DND-41 (cell line): ENCODE measurements at places on chromosomes 12 and 14.

GRCh38 chr14:24408764-24409163 is 10.0 kb downstream of the NYNRIN start:
- no peaks in the 10 kb centered on the region for H3K36me3 ChIP-seq
- no peak for DNase-seq
- peaks cover 22% of the 10 kb centered on the region for H3K27me3 ChIP-seq
- no peaks in the 10 kb centered on the region for H3K4me1 ChIP-seq

GRCh38 chr12:27592548-27592947 is 68.5 kb downstream of the PPFIBP1 start:
- H3K4me1 ChIP-seq, result no peaks in the 10 kb centered on the region
- H3K4me3 ChIP-seq, result no peak overlapping the region
- DNase-seq, result no peak
- H3K27me3 ChIP-seq, result no peaks in the 10 kb centered on the region
- H3K27ac ChIP-seq, result no peak overlapping the region
- no peaks in the 10 kb centered on the region for H3K36me3 ChIP-seq

DNA sequence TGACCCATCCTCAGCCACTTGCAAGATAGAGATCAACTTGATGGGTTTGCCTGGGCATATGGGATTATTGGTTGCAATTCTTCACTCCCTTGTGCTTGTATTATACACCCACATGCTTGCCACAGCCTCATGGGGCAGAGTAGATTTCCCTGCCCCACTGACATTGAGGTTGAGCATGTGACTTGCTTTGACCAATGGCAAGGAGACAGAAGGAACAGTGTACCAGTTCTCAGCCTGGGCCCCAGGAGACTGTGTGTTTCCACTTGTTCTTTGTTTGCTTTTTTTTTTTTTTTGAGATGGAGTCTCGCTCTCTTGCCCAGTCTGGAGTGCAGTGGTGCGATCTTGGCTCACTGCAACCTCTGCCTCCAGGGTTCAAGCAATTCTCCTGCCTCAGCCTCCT is 31.8 kb downstream of the CALM1 start:
- DNase-seq, result no peak
- no peak overlapping the region for H3K27ac ChIP-seq
- H3K4me3 ChIP-seq, result no peak overlapping the region
- no peaks in the 10 kb centered on the region for H3K27me3 ChIP-seq
- H3K36me3 ChIP-seq, result no peaks in the 10 kb centered on the region

GRCh38 chr12:56839915-56840325 is 76.8 kb downstream of the HSD17B6 start:
- H3K27me3 ChIP-seq, result peaks cover 11% of the 10 kb centered on the region
- no peaks in the 10 kb centered on the region for H3K36me3 ChIP-seq
- no peak overlapping the region for H3K4me3 ChIP-seq
- peak; percentile 46 for DNase-seq
- H3K27ac ChIP-seq, result no peak overlapping the region
- H3K4me1 ChIP-seq, result peaks cover 16% of the 10 kb centered on the region

GRCh38 chr12:4015225-4016091 is 142.3 kb upstream of the PARP11 start:
- H3K36me3 ChIP-seq, result no peaks in the 10 kb centered on the region
- H3K4me1 ChIP-seq, result no peaks in the 10 kb centered on the region
- no peak for DNase-seq
- H3K27ac ChIP-seq, result no peak overlapping the region
- peaks cover 9% of the 10 kb centered on the region for H3K27me3 ChIP-seq
- no peak overlapping the region for H3K4me3 ChIP-seq

DNA sequence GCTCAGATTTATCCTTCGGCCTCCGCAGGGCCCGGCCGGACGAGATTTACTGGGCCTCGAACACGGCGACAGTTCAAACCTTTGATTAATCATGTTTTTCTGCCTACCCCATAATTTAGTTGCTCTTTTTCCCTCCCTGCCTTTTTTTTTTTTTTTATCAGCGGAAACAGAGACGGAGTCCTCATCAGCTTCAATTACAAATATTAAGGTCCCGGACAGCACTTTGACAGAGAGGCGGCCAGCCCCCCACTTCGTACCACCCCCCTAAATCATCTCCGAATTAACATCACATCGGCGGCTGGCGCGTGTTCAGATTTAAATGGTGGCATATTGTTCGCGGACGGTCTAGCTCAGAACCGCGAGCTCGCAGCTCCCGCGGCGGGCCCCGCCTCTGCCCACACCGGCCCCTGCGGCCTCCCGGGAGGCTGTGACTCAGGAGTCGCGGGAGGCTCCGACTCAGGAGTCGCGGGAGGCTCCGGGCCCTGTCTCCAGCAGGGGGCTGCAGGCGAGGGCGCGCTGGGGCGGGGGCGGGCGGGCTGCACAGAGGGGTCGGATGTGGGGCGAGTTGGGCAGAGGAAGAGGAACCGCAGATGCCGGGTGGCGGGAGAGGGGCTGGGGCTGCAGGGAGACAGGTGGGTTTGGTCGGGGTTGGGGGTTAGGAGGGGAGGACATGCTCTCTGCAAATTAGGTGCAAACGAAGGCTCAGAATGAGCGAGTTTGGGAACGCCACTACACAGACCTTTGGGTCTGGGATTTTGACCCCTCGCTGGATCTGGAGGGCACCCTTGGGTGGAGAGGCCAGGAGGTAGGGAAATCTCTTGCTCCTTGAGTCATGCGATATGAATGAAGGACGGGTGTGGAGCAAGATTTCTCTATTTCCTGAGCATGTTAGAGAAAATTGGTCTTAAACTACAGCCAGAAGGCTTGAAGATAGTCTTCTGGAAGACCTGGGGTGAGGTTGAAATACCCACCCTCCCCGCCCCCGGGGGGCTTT is 19.6 kb upstream of the ATP5MC2 start:
- peak; percentile 46 for DNase-seq
- H3K36me3 ChIP-seq, result no peaks in the 10 kb centered on the region
- peaks cover 54% of the 10 kb centered on the region for H3K27me3 ChIP-seq
- H3K27ac ChIP-seq, result no peak overlapping the region
- H3K4me3 ChIP-seq, result no peak overlapping the region
